HS-5 (cell line): ENCODE measurements at places on chromosomes 13 and 19.

GRCh38 chr13:43469791-43470190, 317.0 kb downstream of the ENOX1 start:
- no peak for DNase-seq

GRCh38 chr13:112740502-112741131, 50.8 kb downstream of the ATP11A start:
- peak; percentile 22 for DNase-seq

GRCh38 chr13:52454820-52455676, at the start of gene CKAP2:
Gene CKAP2 (plus strand): TSS chr13:52455478. CDS start chr13:52455557, 79 bp downstream.
- DNase-seq: peak; percentile 61

DNA sequence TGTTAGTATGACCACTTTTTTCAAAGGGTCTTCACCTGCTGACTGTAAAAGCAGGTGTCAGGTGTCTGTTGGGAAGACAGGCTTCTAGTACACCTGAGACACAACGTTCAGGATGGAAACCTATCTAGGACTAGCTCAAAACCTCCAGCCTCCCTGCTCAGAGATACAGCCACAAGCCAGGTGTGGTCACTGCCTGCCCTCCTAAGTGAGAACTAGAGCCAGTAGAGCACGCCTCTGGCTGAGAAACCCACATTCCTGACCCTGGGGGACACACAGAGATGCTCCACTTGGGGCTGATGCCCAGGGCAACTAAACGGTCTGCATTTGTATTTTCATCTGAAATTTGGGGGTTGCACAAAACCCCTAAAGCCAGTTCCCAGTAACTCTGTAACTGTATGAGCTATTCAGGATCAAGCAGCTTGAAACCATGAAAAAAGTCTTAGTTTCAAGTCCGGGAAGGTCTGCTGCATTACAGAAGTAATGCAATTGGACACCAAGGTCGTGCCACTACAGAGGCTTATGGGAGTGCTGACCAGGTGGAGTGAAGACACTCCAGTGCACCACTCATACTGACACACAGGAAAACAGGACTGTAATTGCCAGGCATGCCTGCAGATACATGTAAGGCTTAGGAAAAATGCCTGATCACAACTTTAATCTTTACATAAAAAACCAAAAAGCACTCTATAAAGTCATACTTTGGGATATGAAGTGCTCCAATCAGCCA, 27.8 kb downstream of the ANKRD10 start:
- DNase-seq: no peak

GRCh38 chr19:56174550-56174949, 1.3 kb upstream of the GALP start:
- DNase-seq: no peak
